ENCODE measurements at places on chromosomes 1 and 21.
A peak's percentile ranks its signal among the peaks of the same experiment; 100 is the strongest.

GRCh38 chr1:242870966-242871365 is 346.5 kb upstream of the PLD5 start:
- no peak for DNase-seq

- no peak for DNase-seq
Observed at GRCh38 chr1:170620164-170620563, 43.8 kb upstream of the PRRX1 start.

DNA sequence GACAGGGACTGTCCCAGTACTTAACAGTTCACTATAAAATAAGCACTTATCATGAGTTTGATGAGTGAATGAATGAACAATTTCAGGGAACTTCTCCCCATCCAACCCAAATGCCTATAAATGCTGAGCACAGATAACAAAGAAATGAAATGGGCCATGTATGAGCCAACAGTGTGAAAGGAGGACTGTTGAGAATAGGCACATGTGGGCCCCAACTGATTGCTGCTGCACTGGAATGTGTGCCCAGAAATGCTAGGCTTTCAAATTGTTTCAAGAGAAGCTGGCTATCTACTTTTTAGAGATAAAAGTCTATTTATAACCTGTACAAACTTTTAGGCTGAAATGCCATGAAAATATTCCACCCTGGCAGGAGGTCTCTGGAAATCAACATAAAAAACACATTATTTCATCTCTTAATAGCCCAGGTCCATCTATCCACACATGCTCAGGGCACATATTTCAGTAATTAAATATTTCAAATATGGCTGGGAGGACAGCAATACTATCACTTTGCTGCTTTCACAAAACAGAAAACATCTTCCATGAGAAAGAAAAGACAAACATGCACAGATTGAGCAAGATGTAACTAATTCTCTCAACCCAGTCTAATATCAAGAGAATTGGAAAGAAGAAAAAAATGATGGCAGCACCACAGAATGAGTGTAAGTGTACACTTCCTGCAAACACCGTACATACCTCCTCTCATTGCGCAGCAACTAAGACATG is 49.8 kb downstream of the COLGALT2 start:
- no peak for DNase-seq

GRCh38 chr1:22453181-22453580 is 1.5 kb downstream of the ZBTB40 start:
- DNase-seq = no peak

DNA sequence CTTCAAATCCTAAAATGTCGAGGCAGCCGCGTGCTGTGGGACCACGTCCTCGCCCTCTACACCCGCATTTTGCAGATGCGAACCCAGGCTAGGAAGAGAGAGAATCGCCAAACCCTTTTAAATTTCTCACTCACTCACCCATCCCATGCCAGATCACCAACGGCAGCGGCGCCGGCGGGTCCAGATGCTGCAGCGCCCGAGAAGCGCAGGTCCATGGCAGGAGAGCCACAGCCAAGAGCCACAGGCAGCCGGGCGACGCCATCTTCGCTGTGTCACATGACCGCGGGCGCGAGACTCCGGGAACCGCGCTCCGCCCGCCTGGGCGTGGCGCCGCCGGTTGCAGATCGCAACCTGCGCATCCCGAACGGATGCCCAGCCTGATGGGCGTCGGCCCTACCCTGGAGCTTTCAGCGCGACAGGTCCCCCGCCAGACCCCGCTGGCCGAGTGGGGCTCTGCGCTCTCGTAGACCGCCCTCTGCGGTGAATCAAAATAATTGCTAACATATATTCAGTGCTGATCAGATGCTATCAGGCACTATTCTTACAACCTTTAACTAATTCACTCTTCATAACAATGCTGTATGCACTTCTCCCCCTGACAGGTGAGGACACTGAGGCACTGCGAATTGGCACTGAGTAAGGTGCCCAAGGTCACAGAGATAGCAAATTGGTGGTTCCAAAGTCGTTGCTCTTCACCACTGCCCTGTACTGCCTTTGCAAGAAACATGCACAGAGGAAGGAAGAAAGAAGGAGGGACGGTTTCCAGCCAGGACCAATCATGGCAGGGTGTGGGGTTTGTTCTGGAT is at the start of gene PPT1:
Gene PPT1, minus strand, starts transcription at position 276 of the 806 bp plus-strand sequence. Its CDS starts 14 bp downstream, at position 262.
- peak; percentile 79 for DNase-seq

GRCh38 chr1:32886004-32886827 is at the start of gene HPCA:
Gene HPCA, plus strand, starts transcription at chr1:32886491. Its CDS starts 2,408 bp downstream, at chr1:32888899.
- DNase-seq = peak; percentile 26

GRCh38 chr1:221174330-221174993 is 295.2 kb downstream of the HLX start:
- DNase-seq = peak; percentile 20

GRCh38 chr1:201041011-201041410 is 17.5 kb upstream of the KIF21B start:
- no peak for DNase-seq

GRCh38 chr1:61143821-61144424 is 61.6 kb downstream of the NFIA start:
- no peak for DNase-seq

- no peak for DNase-seq
Observed at GRCh38 chr1:71135571-71135970, 54.7 kb upstream of the ZRANB2 start.

- DNase-seq = no peak
Observed at GRCh38 chr1:228935198-228935663, 200.0 kb downstream of the RHOU start.

GRCh38 chr1:151972542-151973248 is 21.0 kb downstream of the S100A10 start:
- no peak for DNase-seq

DNA sequence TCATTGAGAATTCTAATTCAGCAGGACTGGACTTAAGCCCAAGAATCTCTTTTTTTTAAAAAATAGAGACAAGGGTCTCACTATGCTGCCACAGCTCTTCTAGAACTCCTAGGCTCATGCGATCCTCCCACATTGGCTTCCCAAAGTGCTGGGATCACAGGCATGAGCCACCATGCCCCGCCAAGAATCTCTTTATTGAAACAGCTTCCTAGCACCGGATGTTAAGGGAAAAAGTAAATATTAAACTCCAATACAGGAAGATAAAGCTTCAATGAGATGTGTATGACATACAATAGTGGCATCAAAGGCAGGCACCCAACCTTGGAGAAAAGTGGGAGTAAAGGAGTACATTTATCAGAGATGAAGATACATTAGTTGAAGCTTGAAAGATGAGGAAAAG is 25.5 kb downstream of the PUM1 start:
- DNase-seq = no peak

GRCh38 chr1:55833529-55834091 is 618.4 kb upstream of the USP24 start:
- no peak for DNase-seq

GRCh38 chr1:47179988-47180563 is 9.8 kb downstream of the PDZK1IP1 start:
- no peak for DNase-seq

- DNase-seq = peak; percentile 15
Observed at GRCh38 chr1:157770442-157771043, 6.4 kb downstream of the FCRL2 start.

DNA sequence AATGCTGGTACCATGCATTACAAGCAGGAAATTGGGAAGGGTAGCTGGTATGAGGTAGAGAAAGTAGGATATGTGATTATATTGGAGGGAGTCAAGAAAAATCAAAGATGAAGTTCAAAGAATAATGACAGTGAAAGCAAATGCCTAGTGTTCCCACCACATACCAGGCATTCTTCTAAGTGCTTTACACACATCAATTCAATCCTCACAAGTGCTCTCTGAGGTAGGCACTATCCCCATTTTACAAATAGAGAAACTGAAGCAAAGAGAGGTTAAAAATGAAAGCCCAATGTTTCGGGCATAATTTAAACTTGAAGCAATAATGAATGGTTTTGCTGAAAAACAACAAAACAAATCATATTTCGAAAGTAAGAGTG is 40.1 kb upstream of the MCOLN3 start:
- no peak for DNase-seq

DNA sequence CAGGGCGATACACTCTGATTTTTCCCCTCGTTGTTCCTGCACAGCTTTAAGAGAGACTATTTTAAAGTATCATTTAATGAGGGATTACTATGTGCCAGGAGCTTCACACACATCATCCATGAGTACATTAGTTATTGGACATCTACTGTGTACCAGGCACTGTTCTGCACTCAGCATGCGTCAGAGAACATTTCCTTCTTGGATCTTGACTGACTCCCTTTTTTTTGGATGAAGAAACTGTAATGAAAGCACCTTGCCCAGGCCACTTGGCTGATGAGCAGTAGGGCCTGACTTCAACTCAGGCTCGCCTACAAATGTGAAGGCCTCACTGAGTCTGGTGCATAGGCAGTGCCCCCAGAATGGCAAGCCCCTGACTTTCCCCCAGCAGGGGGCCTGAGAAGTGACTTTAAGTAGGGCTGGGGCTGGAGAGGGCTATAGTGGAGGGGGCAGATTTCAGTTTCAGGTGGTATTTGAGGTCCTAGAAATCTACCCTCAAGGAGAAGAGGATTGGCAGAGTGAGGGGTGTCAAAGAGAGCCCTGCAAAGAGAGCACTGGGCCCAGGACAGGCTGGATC is 50.0 kb downstream of the PTPRU start:
- no peak for DNase-seq

GRCh38 chr1:171166361-171166760 is 18.7 kb upstream of the FMO2 start:
- no peak for DNase-seq

DNA sequence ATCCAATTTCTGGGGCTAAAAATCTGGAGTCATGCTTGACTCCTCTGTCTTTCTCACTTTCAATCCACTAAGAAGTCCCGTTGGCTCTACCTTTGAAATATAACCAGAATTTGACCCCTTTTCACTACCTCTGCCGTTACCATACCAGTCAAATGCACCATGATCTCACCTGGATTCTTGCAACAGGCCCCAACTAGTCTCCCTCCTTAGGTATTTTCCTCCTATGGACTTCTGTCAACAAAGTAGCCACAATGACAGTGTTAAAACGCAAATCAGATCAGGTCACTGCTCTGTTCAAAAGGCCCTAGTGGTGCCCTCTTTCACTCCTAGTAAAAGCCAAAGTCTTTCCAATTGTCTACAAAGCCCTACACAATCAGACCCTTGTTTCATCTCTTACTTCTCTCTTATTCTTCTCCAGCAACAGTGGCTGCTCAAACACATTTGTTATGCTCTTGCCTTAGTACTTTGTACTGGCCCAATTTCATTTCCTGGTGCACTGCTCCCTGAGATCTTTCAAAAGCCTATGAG is 35.7 kb upstream of the AGL start:
- DNase-seq = no peak

GRCh38 chr1:171622152-171622462 is at the start of gene MYOCOS:
Gene MYOCOS, plus strand, starts transcription at chr1:171622243. Its CDS starts 1,641 bp downstream, at chr1:171623884.
- DNase-seq = no peak

DNA sequence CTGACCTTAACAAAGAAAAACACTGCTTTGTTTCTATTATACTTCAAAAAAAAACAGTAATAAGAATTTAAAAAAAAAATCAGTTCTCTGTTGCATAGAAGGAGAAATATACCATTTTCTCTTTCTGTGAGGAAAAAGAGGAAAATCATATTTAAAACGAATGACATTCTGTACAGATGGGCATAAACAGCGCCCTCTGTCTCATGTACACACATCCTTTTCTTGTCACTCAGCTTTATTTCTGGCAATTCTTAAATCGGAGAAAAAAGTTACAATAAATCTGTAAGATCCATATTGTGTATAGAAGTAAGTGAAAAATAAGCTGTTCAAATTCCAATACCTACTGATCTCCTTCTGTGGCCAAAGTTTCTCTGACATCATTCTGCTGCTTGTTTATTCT is 245.4 kb downstream of the SMYD3 start:
- no peak for DNase-seq

DNA sequence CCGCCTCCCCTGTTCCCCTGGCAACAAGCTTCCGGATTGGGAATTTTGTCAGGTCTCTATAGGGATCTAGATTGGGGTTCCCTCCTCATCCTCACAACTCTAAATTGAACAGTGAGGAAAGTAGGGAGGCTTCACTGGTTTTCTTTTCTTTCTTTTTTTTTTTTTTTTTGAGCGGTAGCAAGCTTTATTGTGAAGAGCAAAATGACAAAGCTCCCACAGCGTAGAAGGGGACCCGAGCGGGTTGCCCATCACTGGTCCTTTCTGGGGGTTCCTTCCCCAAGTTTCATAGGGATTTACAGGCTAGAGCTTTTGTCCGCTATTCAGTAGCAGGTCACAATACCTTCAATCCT is 10.3 kb downstream of the ARHGEF2 start:
- no peak for DNase-seq

GRCh38 chr1:212147581-212148033 is 112.1 kb downstream of the DTL start:
- DNase-seq = no peak

DNA sequence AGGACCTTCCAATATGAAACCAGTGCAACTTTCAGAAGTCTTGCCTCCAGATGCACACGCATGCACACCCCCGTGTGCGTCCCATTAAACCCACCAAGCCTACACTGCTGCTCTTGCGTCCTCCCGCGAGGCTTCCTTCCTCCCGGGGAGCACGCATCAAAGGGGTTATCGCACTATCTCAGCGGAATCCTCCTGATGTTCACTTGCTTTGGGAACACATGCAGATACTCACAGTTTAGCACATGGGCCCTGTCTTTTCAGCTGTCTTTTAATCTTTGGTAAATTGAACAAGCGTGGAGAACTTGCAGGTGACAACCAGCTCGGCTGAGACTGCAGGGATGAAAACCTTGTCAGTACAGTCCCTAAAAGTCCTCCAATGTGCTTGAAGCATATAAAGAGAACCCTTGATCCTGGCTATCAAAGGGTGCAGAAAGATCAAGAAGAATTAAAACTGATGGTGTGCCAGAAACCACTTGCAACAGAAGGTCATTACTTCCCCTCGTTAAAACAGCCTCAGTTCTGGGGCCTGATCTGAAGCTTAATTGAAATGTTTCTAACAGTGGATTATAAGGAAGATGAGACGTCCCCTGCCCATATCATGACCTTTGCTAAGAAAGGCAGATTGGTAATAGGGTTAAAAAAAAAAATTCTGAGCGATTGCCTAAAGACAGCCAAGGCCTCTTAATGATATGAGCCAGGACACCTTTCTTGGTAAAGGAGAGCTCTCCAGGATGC is 149.4 kb upstream of the LMO4 start:
- no peak for DNase-seq

- DNase-seq = no peak
Observed at GRCh38 chr1:225026701-225027100, 97.2 kb downstream of the DNAH14 start.

DNA sequence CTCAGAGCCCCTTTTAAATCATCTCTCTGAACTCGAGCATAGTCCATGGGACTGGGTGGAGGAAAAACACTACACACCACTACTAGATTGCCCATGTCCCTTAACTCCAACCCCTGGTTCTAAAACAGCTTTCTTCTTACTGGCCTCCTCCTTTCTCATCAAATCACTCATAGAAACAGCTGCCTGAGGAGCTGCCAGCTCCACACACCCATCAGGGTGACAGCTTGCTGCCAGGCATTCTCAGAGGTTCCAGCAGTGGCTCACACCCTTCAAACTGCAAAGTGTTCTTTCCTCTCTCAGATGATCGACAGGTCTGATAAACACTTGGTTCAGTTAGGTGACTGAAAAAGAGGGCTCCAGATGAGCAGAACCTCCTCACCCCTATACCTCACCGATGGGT is 543.0 kb upstream of the PLXNA2 start:
- peak; percentile 14 for DNase-seq
